Activated CD8-positive, alpha-beta memory T cell treated with anti-CD3 and anti-CD28 coated beads for 1 hour (primary cell): ENCODE measurements at places on chromosomes 16 and 17.

DNA sequence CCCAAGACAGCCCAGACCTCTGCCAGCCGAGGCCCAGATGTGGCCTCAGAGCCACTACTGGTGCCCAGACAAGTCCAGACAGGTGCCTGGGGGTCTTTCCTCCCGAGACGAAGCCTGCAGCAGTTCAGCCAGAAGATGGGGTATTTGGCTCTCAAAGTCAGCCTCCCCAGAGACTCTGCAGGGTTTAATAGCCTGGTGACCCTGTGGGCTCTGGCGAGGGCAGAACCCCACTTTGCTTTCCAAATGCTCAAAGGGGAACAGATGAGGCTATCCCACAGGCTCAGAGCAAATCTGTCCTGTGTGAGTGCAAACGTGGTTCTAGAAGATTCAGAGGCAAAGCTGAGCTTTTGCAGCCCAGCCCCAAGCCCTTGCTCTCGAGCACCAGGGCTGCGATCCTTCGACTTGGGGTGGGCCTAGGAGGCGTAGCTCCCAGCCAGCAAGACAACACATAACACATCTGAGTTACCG is 236.0 kb downstream of the MRTFB start:
- no peak for DNase-seq

- DNase-seq, result no peak
These were observed 6.5 kb downstream of the ABHD15 start for GRCh38 chr17:29560316-29560715.

DNA sequence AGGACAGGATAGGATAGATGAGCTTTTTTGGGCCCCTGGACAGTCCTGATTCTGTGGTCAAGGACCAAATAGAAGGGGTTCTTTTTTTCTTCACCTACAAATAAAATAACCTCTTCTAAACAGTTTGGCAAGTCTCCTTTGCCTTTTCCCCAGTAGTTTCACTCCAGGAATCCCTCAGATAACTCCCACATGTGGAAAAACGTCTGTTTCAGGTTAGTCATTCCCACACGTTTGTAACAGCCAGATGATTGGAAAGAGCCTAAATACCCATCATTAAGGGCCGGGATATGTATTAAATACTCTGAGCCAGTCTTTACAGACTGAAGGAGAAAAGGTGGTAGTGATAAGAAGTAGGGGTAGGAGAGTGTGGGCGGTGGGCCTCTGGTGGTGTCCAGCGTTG is 58.3 kb downstream of the PLD6 start:
- no peak for DNase-seq

GRCh38 chr17:1713878-1714426 is 3.8 kb upstream of the TLCD2 start:
- no peak for DNase-seq

DNA sequence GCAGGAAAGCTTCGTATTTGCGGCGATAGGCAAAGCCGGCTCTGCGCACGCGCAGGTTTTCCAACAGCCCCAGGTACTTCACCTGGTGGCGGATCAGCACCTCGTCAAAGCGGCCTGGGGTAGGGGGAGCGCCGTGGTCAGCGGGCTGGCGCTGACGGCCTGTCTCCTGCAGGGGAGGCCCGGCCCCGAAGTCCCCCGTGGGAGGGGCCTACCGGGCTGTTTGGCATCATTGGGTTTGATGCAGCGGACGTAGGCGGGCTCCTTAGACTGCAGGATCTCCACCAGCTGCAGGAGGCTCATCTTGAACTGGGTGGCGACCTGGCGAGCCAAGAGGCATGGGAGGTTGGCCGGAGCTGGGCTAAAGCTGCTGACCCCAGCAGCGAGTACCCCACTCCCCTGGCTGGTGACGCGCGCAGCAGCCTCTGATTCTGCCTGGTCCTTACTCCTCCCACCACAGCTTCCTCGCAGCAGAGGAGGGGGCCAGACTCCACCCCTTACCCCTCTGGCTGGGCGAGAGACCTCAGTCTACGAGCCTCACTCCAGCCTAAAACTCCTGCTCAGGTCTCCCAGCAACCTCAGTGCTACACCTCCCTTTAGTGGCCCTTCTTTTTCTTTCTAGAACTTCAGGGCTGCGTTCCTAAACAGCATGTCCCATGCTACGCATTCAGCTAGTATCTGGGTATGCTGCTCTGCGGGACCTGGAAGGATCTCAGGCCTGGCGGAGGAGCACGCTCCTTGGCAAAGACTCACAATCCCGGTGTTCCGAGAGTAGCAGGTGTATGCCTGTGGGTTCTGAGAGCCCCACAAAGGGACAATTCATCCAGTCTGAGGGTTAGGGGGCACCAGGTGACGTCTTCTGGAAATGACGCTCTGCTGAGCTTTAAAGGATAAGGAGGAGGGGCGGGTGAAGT is 16.1 kb upstream of the CRK start:
- DNase-seq, result no peak

GRCh38 chr16:50681021-50681885 is at the start of gene SNX20:
TSS of gene SNX20 (minus strand) at chr16:50681312. CDS start at chr16:50677526, 3,786 bp downstream.
- peak; percentile 45 for DNase-seq

DNA sequence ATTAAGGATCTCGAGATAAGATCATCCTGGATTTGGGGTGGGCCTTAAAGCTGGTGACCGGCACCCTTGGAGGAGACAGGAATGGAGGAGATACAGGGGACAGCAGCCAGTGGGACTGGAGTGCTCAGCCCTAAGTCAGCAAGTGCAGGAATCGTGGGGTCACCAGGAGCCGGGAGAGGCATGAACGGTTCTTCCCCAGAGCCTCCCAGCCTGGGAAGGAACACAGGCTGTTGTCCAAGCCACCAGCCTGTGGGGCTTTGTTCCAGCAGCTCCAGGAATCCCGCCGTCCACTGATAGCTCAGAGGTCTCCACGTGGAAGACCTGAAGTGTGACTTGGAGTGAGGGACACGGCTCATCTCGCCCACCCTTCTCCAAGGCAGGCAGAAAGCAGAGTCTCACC is 2.5 kb upstream of the WDR45B start:
- DNase-seq, result no peak

- no peak for DNase-seq
These were observed 454.3 kb downstream of the HAPSTR1 start for GRCh38 chr16:9545522-9546437.

GRCh38 chr17:77086433-77087010 is 54.2 kb upstream of the SEC14L1 start:
- peak; percentile 72 for DNase-seq

- DNase-seq, result no peak
These were observed 2.3 kb downstream of the GP1BA start for GRCh38 chr17:4934173-4934979.

- no peak for DNase-seq
These were observed 17.2 kb downstream of the ATP6V0A1 start for GRCh38 chr17:42475835-42476234.

DNA sequence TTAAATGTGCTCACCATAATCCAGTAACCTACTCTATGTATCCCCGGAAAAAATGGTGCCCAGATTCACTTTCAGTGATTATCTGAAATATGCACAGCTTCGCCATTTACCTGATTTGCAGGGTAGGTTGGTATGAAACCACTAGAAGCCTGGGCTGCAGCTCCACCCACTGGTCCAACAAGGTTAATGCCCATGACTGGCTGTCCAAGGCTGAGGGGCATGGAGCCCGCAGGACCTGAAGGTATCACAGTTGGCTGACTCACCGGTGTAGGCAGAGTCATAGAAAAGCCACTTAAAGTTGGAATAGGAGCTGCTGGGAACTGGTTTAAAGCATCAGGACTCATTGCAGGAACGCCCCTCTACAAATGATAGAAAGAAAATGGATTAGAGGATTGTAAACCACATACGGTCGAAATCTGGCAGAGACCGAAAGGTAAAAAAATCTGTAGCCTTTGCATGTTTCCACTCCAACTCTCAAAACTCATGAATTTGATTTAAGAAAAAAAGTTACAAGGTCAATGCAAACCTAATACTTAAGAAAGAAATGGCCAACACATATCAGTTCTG is 38.6 kb downstream of the SYNRG start:
- peak; percentile 1 for DNase-seq

GRCh38 chr16:65981057-65981456 is 385.4 kb upstream of the CDH5 start:
- no peak for DNase-seq

DNA sequence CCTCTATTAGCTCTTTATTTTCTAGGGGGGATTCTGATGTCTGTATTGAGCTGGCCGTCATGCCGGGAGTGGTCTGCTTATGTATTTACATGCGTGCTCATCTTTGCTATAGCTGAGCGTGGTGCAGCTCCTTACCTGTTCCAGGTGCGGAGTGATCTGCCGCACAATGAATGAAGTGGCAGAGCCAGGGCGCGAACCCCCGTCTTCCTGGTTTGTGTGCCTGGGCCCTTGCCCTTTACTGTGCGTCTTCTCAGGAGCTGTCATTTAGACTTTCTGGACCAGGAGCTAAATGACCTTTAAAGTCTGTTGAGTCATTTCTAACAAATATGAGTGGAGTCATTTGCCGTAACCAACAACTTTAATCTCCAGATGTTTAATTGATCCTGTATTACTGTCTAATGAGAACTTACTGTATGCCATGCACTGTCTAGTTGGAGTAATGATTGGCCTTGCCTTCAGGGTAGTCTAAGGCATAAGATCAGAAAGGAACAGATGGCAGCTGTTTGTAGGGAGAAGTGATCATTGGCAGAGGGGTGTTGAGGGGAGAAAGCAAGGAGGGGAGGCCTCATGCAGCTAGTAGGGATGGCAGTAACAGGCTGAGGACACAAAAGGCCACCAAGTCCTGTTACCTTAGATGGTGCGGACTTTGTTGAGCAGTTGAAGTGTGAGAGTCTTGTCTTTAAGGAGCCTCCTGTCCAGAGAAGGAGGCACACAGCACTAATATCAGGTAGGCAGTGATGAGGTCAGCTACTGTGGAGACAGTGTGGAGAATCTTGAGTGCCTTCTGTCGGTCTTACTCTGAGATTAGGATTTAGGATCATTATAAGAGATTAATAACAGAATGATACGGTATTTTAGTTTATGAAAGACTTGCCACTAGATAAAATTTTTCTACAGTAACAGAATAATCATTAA is 53.9 kb downstream of the USP10 start:
- no peak for DNase-seq

- DNase-seq, result no peak
These were observed 16.7 kb downstream of the DRC7 start for GRCh38 chr16:57711346-57711745.

GRCh38 chr16:89815639-89816348 is 653 bp downstream of the FANCA start:
- no peak for DNase-seq

DNA sequence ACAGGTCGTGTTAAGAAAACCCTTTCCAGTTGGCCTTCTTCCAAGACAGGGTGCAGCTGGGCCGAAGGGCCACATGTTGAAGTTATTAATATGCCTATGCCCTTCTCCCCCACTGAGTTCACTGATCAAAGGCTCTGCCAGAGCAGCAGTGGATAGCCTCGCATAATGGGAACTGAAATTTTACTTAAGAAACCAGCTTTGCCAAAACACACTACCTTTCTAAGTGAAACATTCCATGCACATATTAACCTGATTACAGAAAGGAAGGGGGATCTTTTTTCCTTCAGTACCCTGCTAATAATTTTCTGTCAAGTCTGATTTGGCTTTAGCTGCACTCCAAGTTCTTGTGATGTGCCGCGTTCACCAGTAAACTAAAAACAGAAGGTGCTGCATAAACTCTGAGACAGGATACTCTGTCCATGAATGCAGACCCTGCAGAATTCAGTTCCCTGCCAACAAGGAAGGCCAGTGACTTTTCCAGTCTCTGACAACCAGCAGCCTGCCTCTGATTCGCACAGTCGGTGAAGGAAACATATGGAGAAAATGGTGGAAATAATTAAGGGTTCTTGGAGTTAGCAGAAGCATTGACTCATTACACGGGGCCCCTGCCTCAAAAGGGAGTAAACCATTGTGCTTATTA is 283.8 kb downstream of the ZFHX3 start:
- no peak for DNase-seq

DNA sequence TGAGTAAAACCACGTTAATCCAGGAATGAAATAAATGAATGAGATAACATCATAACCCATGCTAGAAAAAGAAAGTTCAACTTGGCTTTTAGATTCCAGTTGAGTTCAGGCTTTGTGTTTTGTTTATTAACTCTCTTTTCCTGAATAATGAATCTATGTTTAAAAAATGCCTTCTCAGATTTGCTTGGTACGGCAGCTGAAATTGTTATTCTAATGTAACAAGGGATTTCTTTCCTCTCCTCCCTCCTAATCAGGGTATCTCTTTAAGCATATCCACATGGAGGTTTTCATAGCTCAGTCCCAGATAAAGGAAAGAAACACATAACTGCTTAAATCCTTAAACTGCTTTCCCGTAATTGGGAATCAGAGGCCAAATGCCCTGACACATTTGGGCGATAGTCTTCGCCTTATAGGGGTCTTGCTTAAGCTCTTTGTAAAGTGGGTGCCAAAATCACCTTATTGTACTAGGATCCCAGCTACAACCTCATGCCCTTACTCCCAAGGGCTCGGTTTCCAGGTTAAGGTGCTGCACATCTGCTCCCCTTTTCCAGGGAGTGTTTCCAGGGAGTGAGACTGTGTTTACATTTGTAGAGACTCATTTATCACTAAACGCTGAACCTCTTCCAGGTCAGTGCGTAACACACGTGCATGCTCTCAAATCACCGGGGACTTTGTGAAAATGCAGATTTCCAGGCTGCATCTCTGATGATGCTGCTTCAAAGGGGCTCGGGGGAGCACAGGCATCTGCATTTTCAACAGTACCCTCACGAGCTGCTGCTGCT is 142.8 kb upstream of the FOXF1 start:
- no peak for DNase-seq

- DNase-seq, result no peak
These were observed 27.4 kb upstream of the SLC38A10 start for GRCh38 chr17:81322271-81323082.

- DNase-seq, result no peak
These were observed 44.6 kb upstream of the GSE1 start for GRCh38 chr16:85568519-85568918.

GRCh38 chr17:39997543-39997942 is 16.9 kb downstream of the PSMD3 start:
- no peak for DNase-seq

DNA sequence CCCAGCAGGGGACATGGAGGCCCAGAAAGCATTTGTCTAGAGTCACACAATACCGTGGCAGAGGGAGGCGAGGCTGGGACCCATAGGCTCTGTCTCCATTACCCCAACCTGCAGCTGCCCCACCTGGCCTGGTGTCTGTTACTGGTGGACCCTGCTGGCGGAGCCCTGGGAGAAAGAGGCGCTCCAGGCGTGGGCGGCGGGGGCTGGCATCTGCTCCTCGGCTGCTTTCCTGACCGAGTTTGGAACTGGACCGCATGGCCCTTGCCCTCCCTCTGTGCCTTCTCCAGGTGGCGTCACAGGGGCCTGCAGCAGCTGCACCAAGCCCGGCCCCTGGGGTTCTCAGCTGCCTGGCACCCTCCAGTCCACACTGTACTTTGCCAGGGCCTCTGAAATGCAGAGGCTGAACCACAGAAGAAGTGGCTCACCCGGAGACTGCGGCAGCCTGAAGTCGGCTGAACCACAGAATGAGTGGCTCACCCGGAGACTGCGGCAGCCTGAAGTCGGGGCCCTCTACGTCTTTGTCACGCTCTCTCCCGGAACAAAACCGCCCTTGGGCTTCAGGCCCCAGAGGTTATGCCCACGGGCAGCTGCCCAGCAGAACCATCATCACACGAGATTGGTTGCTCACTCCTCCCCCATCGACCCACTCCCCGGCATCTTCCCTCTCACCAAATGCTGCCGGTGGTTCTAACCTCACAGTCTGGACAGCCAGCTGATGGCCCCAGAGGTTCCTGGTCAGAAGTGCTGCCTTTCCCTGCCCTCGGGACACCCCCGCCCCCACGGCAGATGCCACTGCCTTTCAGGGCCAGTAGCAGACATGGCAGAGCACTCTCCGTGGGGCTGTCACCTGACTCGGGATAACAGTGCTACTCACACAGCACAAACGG is 20.2 kb downstream of the CBFA2T3 start:
- DNase-seq, result no peak

- no peak for DNase-seq
These were observed 36.4 kb downstream of the HEATR3 start for GRCh38 chr16:50102051-50102746.
